ENCODE measurements at places on chromosomes 7 and 10.

DNA sequence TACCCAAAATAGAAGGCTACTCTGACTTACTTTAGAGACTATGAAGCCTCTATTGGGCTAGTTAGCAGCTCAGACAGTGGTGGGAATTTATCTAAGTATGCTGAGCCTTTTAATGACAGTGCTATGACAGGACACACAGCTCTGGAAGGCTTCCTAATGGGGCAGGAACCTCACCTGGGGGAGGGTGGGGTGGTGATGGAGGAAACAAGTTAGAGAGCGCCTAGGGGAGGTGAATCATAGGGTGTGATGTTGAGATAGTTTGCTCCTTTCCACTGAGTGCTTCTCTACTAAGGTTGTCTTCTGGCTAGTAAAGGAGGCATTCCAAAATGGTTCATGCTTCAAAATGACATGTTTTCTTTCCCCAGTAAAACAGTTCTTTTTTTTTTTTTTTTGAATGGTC, 42.1 kb downstream of the PPP1R9A start:
- DNase-seq, result no peak

DNA sequence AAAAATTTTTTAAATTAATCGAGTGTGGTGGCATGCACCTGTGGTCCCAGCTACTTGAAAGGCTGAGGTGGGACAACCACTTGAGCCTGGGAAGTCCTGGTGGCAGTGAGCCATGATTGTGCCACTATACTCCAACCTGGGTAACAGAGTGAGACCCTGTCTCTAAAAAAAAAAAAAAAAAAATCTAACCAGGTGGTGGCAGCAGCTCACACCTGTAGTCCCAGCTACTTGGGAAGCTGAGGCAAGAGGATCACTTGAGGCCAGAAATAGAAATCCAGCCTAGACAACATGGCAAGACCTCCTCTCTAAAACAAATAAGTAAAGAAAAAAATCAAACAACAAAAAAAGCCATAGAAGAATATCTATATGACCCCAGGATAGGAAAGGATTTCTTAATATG, 3.6 kb upstream of the MYOF start:
- DNase-seq, result no peak

- DNase-seq, result no peak
Observed at GRCh38 chr7:3175285-3175902, 125.7 kb upstream of the SDK1 start.

- no peak for DNase-seq
Observed at GRCh38 chr10:126177417-126178030, 210.8 kb downstream of the ADAM12 start.

- no peak for DNase-seq
Observed at GRCh38 chr7:127393368-127394058, 1.0 kb upstream of the ZNF800 start.

- no peak for DNase-seq
Observed at GRCh38 chr7:4282434-4283223, 399.5 kb upstream of the FOXK1 start.

DNA sequence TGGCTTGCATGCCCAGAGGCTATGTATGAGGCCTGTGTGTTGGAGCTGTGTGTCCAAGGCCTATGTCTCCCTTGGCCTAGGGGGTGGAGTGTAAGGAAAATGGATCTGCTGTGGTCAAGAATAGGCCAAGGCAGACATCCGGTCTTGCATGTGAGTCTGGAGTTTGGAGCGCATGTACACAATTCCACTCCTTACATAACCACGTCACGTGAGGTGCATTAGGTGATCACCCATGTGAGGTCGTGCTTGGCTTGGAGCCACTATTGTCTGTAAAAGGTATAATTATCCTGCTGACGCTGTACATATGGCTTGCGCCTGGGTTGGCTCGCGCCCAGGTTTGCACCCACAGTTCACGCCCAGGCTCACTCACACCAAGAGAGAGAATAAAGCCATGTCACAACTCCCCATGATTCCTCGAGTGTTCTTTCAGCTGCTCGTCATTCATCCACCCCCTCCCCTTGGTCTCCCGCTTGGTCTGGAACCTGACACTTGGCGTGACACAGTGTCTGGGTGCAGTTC, 105.5 kb downstream of the BICC1 start:
- no peak for DNase-seq

DNA sequence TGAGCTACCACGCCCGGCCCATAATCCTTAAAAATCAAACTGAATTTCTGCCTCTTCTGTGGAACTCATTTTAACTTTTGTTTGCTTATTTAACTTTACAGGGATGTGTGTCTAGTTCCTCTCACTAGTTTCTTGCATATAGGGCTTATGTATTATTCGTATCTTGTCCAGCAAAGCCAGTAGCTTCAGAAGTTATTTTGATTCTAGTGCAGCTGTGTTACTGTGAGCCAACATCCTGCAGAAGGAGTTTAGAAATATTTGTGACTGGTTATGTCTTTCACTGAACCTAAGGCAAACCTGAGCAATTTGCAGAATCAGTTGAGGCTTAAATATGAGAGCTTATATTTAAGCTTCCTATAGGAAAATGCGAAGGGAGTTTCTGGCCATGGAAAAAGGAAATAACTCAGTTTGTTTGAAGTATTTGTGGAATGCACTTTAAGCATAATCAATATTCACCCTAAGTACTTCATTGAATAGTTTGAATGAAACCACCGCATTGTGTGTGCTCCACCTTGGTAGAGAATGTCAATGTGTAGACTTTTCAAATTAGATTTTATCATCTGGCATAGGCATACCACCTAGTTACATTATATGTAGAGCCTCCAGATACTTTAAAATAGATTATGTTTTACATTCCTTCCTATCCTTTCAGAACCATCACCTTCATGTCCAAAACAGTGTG, 90.8 kb downstream of the MCU start:
- DNase-seq, result no peak

DNA sequence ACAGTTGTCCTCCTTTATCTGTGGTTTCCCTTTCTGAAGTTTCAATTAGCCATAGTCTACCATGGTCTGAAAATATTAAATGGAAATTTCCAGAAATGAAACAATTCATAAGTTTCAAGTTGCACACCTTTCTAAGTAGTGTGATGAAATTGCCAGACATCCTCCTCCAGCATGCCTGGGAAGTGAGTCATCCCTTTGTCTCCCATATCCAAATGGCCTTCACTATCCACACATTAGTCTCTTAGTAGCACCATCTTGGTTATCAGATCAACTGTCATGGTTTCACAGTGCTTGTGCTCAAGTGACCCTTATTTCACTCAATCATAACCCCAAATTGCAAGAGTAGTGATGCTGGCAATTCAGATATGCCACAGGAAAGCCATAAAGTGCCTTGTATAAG, 83.4 kb upstream of the PPP1R9A start:
- DNase-seq, result no peak

- DNase-seq, result no peak
Observed at GRCh38 chr10:119668461-119668860, 17.3 kb downstream of the BAG3 start.

GRCh38 chr10:75432176-75432575, 752 bp downstream of the LRMDA start:
- DNase-seq, result no peak

GRCh38 chr10:111207500-111207899, 130.7 kb downstream of the ADRA2A start:
- DNase-seq, result peak; percentile 33

DNA sequence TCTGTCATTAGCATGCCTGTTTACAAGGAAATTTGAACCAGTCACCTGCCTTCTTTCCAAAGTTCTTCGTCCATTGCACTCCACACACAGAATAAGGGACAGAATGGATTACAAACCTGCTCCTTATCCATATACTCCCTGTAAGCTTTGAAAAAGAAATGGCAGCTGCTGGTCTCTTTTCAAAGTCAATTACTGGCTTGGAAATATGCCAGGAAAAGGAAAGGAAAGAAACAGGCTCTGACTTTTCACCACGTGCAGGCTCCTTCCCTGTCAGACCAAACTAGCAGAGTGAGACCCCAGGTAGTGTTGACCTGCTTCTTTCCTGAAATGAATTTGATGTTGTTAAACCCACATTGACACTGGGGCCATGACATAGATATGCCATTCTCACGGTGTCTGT, 84.5 kb downstream of the LHFPL3 start:
- no peak for DNase-seq

- DNase-seq, result peak; percentile 84
Observed at GRCh38 chr7:74101061-74101681, 17.6 kb downstream of the LIMK1 start.

DNA sequence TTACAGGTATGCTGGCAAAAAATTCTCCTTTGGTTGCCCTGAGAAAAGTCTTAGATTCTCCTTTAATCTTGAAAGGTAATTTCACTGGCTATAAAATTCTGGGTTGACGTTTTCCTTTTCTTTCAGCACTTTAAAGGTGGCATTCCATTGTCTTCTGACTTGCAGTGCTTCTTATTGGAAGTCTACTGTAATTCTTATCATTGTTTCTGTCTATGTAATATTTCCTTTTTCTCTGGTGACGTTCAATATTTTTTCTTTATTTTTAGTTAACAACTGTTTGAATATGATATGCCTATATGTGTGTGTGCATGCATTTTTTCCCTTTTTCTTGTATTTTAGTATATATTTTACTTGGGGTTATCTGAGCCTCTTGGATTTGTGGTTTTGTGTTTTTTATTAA, 111.0 kb downstream of the GPR158 start:
- DNase-seq, result no peak

- no peak for DNase-seq
Observed at GRCh38 chr10:6478722-6479121, 101.4 kb downstream of the PRKCQ start.

GRCh38 chr10:130772676-130773075, 538.8 kb downstream of the TCERG1L start:
- DNase-seq, result no peak

DNA sequence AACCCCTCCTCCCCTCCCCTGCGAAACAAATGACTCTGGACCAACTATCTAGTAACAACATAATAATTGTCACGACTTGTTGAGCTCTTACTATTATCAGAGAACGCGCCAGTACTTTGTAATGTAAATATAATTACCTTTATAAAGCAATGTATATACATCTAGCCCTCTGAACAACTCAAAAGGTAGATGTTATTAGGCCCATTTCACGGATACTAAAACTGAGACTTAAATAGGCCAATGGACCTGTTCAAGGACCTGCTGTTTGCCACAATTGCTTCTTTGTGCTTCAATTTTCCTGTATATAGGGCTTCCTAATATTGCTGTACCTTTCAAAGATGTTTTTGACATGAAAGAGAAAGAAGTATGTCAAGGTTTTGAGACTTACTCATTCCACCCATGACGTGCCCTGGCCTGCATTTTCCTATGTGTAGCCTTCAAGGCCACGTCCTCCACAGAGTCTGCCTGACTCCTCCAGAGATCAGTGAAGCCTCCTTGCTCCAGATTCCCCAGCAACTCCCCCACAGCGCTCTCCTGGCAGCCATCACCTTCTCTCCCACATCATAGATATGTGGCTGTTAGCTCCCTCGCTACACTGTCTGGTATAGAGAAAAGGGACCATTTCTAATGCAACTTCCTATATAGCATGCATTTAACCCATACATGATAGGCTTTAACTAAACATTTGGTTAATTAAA, 156.6 kb downstream of the SKIDA1 start:
- peak; percentile 16 for DNase-seq

- DNase-seq, result no peak
Observed at GRCh38 chr10:98649170-98649569, 202.4 kb upstream of the HPS1 start.

GRCh38 chr10:44618910-44619309, 234.0 kb upstream of the CXCL12 start:
- DNase-seq, result no peak

- no peak for DNase-seq
Observed at GRCh38 chr7:81081616-81082015, 162.8 kb upstream of the SEMA3C start.

- peak; percentile 51 for DNase-seq
Observed at GRCh38 chr10:30490289-30491000, 56.5 kb downstream of the MAP3K8 start.
